Activated CD8-positive, alpha-beta memory T cell treated with anti-CD3 and anti-CD28 coated beads, Interleukin-2, amount 10 ng/mL, durations not matched to agents 7 days and 5 days (primary cell): ENCODE measurements at places on chromosomes 13 and 19.
A peak's percentile ranks its signal among the peaks of the same experiment; 100 is the strongest.

DNA sequence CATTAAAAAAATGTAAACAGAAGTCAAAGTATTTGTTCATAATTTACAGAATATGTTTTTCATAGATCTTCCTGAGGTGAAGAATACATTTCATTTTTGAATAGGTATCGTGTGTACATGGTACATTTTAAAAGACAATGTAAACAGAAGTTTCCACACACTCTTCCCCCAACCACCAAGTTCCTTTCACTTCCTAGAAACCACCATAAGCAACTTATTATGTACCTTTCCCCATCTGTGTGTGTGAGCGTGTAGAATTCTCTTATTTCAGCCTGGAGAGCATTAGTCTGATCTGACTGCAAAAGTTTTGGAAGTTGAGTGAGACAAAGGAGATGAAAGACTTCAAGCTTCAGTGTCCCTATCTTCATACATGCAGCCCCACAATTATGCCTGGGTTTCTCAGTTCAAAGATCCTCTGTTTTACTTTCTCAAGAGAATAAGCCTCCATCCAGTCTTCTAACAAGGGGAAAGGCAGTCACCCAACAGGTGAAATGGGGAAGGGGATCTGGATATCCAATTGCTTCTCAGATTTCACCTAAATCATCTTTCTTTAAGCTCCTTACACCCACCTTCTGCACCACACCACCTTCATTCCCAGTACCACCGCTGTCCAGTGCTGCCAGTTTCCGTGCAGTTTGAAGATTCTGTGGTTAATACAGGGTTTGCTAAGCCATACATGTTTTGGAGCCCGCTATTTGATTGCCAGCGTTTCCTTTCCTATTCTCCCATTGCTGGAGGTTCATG lies 2.1 kb downstream of the TEX30 start:
- DNase-seq: no peak

- peak; percentile 90 for DNase-seq
Observed at GRCh38 chr19:8580710-8581281, 3.6 kb upstream of the MYO1F start.

GRCh38 chr19:38684078-38684861 lies 36.8 kb downstream of the ACTN4 start:
- peak; percentile 83 for DNase-seq

GRCh38 chr19:48818234-48818820 lies 7.5 kb upstream of the BCAT2 start:
- DNase-seq: no peak
